ENCODE measurements at places on chromosomes 6 and 20.
A peak's percentile ranks its signal among the peaks of the same experiment; 100 is the strongest.

DNA sequence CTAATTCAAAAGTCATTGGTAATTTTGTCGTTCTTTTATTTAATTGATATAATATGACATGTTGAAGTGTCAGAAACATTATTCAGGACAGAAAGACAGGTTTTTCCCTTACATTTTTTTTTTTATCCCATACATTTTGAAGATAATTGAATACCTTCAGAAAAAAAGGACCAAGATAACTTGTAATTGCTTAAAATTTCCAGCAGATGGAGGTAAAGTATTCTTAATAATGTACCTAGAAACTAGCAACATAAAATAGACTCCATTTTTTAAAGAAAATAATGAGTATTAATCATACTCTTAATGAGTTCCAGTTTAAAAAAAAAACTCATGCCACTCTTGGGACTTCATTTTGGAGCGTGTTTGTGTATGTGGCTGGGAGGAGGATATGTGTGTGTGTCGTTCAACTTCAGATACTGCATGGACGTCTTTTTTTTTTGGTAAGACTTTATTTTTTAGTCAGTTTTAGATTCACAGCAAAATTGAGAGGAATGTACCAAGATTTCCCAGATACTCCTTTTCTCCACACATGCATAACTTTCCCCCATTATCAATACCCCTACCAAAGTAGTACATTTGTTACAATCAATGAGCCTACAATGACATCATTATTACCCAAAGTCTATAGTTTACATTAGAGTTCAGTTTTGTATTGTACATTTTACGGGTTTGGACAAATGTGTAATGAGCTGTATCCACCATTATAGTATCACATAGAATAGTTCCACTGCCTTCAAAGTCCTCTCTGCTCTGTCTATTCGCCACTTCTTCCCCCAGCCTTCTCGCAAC lies 79.4 kb downstream of the ROS1 start:
- DNase-seq = no peak

GRCh38 chr20:50191544-50192363 lies 1.1 kb downstream of the CEBPB start:
- peak; percentile 28 for DNase-seq

DNA sequence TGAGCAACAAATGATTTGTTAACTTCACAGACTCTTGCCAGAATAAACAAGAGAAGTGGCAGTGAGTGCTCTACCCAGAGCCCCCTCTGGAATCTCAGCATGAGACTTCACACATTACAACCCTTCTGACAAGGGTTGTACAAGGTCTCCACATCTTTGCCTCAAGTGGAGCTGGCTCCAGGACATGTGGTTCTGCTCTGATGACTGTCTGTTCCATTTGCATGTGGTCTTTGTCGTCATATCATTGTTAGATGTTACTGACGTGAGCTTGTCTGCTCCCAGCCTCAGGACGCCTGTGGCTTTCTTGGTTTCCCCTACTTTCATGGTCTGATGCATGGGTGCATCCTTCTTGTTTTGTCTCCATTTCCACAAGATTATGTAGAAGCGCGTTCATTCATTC lies 115.0 kb downstream of the SLC24A3 start:
- DNase-seq = no peak

DNA sequence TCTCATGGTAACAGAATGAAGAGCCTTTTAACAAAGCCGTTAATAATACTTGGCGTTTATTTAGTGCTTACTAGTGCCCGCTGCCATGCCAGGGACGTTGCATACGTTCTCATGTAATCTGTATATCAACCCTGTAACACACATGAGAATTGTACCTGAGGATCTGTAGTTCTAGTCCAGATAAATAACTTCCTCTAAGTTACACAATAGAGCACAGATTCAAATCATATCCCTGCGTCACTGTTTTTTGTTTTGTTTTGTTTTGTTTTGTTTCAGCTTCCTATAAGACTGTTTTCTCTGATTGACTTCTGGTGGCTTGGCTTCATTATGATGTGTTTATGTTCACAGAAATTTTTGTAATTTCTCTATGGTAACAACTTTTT lies 553 bp downstream of the ZSCAN16 start:
- no peak for DNase-seq

- no peak for DNase-seq
These were observed 59.2 kb downstream of the PHACTR3 start for GRCh38 chr20:59663513-59664060.

DNA sequence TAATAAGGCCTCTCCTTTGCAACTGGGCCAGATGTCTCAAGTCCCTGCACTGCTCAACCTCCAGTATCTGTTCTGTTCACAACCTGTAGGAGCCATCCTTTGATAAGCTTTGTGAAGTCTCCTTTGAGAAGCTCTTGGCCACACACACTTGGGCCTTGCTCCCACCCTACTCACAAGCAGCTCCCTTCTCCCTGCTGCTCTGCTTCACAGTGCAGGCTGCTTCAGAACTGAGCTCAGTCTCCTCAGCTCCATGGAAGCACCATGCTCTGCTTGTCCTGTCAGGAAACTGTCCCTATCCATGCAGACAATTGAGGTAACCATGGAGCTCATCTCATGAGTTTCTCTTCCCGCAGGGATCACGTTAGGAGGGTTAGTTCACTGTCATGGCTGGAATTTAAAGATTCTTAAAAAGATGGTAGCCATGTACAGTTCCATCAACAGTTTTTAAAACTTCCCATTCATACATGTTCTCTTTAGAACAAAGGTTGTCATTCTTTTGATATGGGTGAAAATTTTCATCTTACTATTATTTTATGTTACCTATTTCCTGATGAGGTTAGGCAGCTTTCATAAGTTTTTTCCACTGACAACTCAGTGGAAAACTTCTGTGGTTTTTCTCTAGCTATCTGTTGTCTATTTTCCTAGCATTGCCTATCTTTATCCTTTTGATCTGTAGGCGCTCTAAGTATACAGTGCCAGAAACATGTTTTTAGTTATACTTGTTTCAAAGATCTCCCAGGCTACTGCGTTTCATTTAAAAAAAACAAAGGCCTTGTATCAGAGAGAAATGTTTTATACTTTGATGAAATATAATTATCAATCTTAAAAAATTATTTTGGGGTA lies 62.6 kb downstream of the AK9 start:
- DNase-seq = no peak
